NCI-H1694 (cell line): ENCODE measurements at places on chromosomes 2 and 18.
A peak's percentile ranks its signal among the peaks of the same experiment; 100 is the strongest.

DNA sequence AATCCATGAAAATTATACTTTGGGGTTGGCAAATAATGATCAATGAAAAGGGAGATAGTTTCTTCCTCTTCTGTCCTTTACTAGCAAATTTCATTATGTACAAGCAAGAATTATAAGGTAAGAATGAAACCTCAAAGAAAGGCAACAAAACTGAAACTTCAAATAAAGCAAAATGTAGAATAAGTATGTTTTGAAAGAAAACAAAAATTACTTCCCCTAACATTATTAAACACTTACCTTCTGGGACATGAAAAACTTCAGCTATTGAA is 29.4 kb downstream of the THADA start:
- no peak for DNase-seq

DNA sequence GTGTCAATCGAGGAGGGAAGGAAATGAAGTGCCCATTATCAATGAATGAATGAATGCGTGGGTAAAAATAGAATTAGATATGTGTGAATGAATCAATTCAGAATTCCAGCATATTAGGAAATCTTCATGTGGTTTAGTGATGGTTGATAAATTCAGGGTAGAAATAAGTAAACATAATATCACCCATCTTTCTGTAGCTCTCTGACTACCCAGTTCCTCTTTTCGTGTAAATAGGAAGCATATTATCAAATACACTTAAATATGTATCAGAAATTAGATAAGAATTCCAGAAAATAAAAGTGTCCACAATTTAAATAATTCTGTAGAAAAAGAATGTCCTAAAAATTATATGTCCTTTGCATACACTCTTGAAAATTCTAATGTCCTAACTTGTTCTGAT is 552.9 kb upstream of the LRATD1 start:
- DNase-seq: no peak

GRCh38 chr18:37254236-37254754 is 311.3 kb downstream of the CELF4 start:
- no peak for DNase-seq

DNA sequence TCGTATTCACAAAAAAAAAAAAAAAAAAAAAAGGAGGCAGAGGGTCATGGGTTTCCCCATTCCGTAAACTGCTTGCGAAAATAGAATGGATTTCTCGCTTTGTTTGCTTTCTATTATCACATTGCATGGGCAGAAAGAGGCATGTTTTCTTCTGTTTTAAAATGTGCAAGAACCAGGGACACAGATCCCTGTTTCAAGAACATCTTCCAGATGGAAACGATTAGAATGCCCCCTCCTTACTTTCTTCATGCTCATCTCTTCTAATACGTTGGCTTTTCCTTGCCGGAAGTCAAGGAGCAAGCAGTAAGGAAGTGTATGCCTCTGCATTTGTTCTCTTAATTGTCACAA is 51.0 kb upstream of the ZNF516 start:
- no peak for DNase-seq

DNA sequence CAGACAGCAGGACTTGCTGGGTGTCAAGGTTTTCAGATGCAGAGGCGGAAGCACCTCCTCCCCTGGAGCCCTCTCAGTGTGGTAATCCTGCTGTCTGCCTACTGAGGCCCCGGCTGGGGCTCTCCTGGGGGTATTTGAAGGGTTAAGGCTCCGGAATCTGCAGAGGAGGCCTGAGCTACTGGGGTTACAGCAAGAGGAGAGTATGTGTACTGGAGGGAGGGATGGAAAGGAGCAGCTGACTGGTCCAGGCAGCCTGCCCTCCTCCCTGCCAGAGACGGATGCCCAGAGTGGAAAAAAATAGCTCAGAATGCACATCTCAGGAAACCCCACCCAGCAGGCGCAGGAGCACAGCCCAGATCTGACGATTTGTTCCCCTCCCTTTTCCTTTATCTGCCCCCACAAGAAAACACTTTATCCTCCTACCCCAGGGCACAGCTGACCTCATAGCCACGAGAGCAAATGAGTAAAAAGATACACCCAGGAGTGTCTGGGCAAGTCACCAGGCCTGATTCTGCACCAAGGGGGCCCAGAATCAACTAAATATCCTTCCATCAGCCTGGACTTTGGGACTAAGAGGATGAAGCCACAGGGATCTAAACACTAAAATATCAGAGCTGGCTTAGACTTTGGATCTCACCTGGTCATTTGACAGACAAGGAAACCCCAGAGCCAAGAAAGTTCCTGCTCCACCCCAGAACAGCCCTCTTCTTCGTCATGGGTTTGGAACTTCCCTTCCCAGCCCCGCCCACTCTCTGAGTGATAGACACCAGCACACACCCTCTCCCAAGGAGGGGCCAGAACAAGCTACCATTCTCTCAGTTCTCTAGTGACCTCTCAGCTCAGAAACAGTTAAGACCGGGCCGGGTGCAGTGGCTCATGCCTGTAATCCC is 5.5 kb downstream of the TMBIM1 start:
- DNase-seq: no peak

DNA sequence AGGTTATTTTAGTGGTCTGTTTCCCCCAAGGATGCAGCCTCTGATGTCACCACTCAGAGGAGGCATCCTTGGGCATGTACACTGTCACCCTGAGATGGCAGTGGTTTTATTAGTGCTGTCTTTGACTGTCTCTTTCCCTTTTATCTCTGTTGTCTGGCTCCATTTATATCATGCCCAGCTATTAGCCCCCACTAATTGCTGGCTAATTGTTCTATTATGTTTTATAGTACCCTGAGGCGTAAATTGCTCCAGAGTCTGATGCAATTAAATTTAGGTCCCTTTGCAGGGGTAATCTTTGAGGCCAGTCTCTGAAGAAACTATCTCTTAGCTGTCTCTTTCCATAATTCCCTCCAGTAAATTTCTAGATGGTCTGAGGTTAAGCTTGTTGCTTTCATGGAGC is 301.0 kb upstream of the KLHL29 start:
- no peak for DNase-seq

GRCh38 chr2:174688079-174688478 is 76.2 kb downstream of the CHRNA1 start:
- DNase-seq: peak; percentile 59

DNA sequence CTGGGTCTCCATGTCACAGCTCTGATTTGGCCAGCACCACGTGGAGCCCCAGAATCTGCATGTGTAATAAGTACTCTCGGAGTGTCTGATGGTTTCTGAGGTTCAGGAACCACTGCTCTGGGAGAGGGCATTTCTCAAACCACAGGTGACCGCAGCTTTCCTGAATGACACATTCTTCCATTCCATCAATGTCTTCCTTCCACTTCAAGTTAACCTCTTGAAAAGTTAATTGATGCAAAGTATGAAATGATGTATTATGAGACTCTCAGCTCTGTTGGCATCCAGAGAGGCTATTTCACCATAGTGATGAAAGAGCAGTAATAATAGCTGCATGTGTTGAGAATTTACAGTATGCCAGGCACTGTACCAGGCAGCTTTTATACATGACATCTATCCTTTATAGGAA is 61.3 kb upstream of the CRIM1 start:
- no peak for DNase-seq

DNA sequence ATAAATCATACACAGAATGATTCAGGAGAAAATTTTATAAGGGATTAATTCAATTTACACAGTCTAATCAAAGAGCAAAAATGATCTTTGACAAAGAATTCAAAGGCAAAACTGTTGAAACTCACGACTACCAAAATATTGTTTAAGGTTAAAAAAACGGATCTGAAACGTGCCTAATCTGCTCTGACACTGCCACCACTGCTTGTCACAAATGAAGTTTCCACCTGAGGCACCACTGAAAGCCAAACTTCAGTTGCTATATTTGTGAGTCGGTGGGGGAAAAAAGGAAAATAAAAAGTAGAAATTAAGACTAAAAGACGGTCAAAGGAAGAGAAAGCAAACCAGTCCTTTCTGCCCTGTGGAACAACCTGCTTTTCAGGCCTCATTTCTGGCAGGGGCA is 140.6 kb upstream of the DNMT3A start:
- DNase-seq: no peak

GRCh38 chr18:79857082-79857671 is 59.4 kb downstream of the KCNG2 start:
- DNase-seq: peak; percentile 38

DNA sequence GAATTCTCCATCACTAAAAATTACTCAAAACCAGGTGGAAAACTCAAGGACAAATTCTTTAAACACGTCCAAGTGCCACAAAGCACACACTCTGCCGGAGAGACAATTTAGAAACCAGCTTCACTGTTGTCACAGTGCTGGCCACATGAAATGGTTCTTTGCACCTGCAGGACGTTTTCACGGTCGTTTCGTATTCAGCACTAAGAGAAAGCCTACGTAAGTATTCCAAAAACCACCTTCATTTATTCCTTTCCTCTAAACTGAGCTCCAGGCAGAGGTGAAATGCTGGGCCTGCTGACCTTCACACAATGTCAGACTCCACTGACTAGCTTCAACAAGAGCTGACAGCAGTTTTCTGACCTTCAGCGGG is 680 bp downstream of the ATP5F1A start:
- DNase-seq: no peak

- no peak for DNase-seq
Measured at GRCh38 chr2:148503516-148503915, 141.0 kb upstream of the EPC2 start.

DNA sequence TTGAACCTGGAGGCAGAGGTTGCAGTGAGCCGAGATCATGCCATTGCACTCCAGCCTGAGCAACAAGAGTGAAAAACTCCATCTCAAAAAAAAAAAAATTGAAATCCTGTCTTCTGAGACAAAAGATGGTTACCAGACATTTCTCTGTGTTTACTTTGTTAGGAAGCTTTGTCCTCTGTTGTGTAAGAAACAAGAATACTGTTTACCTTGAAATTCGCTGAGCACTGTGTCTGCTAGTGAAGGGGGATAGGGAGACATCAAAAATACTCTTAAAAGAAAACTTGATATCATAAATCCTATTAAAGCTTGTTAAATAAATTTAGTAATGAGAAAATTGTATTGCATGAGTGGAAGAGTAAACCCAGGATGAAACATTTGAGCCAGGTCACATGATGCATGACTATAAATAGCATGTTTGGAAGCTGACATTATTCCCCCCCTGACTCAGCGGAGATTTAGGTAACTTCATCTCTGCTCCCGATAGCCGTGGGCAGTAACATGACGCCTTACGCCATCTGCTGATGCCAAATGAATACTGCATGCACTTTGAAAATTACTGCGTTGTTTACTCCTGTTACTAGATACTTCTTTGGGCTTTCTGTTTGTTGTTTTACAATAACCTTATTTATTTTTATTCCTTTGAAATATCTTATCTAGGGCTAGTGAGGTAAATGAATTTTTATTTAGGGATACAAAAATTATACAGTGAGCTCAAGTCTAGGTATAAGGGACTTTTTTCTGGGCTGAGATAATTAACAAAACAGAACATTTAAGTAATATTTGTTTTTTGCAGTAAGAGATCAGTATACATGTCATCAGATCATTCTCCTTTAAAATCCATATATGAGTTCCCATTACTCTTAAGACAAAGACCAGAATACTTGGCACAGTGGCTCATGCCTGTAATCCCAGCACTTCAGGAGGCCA is 134.9 kb downstream of the MAP3K20 start:
- DNase-seq: peak; percentile 92

DNA sequence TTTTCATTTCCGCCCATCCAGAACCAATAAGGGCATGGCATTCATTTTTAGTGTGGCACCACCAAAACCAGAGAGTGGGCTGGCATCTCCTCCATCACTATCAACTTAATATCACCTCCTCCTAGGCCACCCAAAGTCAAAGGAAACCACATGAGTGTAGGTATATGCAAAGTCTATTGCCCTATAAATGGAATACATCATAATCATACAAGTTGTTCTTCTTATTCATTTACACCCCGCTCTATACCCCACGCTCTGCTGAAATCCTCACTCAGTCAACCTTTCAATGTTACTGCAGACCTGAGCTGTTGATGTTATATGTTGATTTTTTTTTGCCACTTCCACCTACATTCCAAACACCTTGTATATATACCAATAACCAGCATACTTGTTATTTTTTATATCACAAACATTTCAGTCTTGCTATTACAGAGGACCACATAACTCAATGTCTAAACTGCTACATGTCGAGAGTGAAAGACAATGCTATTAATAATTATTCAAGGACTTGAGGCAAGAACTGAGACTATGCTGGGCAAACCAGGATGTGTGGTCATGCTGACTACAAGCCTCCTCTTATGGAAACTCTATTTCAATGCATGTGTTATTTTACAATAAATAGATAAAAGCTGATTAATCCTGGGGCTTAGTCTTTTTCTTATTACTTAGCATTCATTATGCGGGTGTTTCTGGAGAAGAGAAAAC is 466.5 kb upstream of the ID2 start:
- DNase-seq: no peak

DNA sequence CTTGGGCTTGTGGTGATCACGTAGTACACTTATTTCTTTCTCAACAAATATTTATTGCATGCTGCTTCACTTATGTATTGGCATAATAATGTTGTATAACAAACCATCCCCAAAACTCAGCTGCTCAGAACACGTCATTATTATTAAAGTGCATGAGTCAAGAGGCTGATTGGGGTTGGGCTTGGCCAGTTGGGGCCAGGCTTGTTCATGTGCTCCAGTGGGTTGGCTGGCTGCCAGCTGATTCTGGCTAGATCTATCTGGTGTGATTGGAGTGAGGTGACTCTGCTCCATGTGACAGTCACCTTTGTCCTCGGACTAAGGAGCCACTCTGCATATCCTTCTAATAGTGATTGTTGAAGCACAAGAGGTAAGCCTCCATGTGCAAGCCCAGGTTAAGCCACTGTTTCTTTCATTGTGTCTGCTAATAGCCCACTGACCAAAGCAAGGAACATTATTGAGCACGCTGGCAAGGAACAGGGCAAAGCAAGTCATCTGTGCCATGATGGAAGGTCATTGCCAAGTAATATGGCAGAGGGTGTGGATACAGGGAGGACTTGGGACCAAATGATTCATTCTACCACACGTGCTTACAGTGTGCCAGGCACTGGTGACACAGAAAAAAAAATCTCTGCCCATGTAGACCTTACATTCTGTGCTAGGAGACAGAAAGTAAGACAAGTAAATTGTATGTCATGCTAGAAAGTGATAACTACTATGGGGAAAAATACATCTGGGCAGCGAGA is 63.3 kb upstream of the TMEM182 start:
- no peak for DNase-seq

GRCh38 chr2:232843834-232844233 is 26.2 kb upstream of the SNORC start:
- no peak for DNase-seq

- no peak for DNase-seq
Measured at GRCh38 chr2:16321256-16321655, 344.4 kb downstream of the CYRIA start.

DNA sequence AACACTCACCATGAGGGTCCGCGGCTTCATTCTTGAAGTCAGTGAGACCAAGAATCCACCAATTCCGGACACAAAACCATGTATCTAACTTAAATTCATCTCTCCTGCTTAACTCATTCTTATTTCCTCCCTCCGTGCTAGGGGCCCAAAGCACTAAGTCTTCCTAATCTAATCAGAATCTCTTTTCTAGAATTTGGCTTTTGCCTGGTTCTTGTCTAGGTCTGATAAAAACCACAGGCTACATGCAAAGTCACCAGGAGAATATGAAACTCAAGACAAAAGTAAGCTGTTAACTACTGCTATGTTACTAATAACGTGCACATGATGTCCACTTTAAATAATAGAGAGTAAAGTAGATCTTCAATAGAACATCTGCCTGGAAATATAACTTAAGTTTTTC is 69.9 kb downstream of the TRIP12 start:
- no peak for DNase-seq
